ENCODE measurements at places on chromosomes 11 and 22.

DNA sequence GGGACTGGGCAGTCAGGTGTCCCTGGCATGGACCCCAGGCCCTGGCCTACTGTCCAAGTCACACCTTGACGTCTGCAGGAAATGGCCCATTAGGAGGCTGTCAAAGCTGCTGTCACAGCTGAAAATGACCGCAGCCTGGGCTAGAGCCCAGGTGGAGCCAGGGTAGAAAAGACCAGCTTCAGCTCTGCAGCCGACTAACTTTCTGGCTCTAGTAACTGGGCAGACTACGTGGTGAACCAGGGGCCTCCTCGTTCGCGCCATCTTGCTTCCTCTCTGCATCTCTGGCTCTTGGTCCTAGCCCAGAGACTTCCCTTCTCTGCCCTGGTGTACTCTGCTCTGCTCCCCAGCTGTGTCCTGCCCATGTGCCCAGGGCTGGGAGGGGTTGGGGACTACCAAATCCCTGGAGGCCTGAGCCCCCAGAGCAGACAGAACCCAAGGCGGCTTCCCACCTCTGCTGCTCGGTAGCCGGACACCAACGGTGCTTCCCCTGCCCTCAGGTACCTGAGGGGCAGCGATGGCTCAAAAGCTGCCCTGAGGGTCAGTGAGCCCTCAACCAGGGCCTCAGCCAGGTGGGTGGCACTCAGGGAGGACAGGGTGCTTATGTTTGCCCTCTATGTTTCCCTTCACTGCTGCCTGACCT lies 19.7 kb downstream of the SART1 start:
- no peak for DNase-seq

- no peak for DNase-seq
Observed at GRCh38 chr11:15897211-15897960, 459.0 kb downstream of the SOX6 start.

GRCh38 chr22:47073075-47073474 lies 310.6 kb downstream of the TBC1D22A start:
- no peak for DNase-seq

DNA sequence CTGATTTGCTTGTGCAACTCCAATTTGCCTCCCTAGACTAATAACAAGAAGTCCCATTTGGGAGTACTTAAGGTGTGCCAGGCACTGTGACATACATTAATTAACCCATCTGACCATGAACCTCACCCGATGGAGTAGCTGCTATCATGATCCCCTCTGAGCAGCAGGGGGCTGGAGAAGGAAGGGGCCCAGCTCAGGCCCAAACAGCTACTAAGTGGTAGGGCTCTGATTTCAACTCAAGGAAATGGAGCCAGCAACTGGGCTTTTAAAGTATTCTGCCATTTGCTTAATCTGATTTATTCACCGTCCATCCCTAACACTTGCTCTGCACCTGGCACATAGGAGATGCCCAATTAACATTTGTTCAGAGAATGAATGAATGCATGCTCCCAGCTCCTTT lies 1.2 kb downstream of the CRYBB1 start:
- DNase-seq: no peak

DNA sequence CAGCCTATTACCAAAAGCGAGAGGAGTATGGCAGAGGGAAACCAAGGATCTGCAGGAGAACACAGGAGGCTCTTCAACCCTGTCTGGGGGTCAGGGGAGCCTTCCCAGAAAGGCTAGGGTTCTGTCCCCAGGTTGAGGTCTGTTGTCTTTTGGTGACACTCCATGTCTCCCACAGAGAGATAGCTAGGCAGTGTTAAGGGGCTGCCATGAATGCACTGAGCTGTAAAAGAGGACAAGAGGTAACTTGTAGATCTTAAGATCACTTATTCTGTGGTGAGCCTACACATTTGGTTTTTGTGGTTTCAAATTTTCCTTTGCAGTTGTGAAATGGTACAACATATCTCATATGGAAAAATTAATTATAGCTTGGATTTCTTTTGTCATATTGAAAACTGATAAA lies 6.0 kb upstream of the ACER3 start:
- no peak for DNase-seq

All from stimulated activated CD8-positive, alpha-beta memory T cell treated with anti-CD3 and anti-CD28 coated beads, Interleukin-4, amount 100 ng/mL, for 4 hours (primary cell).